Fibroblast of villous mesenchyme (primary cell): ENCODE measurements at places on chromosomes 7 and 10. TPM values are rescaled to one million over a fixed set of nuclear protein-coding genes. Genes with fewer than 3 reads are reported as not detected.

RPA3 gene
- total RNA-seq, result 24.6 and 25.8 TPM in 2 replicates

CLRN3 gene
- not detected in 2 replicates for total RNA-seq

GNAT3 gene
- not detected in 2 replicates for total RNA-seq

PPP2R2D gene
- total RNA-seq, result 25.4 and 30.7 TPM in 2 replicates

FXYD4 gene
- not detected in 2 replicates for total RNA-seq

PIP gene
- not detected in 2 replicates for total RNA-seq

EPO gene
- total RNA-seq, result not detected in 2 replicates
